ENCODE measurements at places on chromosomes 3 and 15.

DNA sequence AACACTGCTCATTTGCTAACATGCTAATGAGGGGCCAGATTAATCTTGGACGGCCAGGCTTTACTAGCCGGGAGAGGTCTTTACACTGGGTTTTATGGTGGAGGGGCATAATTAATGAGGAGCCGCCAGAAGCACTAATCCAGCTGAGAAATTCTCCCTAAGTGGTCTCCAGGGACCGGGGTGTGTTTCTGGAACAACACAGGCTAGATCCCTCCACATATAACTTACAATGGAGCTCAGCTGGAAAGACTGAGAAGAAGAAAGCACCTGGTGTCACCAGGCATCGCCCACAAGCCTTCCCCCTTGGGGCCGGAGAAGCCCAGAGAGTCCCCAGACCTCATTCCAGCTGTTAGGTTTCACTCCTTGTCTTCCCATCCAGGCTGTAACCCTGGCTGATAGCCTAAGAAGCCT lies 127.5 kb downstream of the MEGF11 start:
- DNase-seq, result no peak

DNA sequence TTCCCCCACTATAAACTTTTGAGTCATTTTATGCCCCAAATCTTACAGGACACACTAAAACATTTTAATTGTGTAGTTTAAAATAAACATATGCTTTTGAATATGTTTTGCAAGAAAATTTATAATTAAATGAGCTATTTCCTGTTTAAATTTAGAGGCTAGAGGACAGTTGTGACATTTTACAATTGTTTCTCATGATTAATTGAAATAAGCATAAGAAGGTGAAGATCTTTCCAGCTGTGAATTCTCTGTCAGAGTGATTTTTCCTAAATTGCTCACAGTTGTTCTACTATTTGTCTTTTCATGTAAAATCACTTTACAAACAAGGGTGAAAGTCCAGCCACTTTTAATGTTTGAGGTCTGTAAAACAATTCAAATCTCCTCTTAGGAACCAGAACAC lies 892.3 kb downstream of the CADM2 start:
- DNase-seq, result no peak

GRCh38 chr3:23761440-23761896 lies 44.3 kb upstream of the UBE2E1 start:
- DNase-seq, result no peak

- DNase-seq, result no peak
Observed at GRCh38 chr3:135218304-135218703, 423.2 kb downstream of the EPHB1 start.

GRCh38 chr3:20646425-20646824 lies 460.4 kb upstream of the SGO1 start:
- DNase-seq, result no peak

DNA sequence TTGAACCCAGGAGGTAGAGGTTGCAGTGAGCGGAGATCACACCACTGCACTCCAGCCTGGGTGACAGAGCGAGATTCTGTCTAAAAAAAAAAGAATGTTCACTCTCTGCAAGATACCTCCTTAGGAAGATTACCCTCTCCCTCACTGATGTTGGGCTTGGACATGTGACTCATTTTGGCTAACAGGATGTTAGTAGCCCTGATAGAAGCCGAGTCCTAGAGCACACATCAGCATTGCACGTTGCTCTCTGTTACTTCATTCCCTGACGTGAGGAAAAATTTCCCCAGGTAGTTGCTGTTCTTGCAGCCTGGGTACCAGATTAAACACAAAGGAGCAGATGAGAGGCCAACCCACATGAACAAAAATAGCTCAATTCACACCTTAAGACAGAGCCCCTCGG lies 78.1 kb upstream of the PRICKLE2 start:
- DNase-seq, result no peak

- peak; percentile 19 for DNase-seq
Observed at GRCh38 chr3:134197681-134198261, 52.9 kb downstream of the RYK start.

DNA sequence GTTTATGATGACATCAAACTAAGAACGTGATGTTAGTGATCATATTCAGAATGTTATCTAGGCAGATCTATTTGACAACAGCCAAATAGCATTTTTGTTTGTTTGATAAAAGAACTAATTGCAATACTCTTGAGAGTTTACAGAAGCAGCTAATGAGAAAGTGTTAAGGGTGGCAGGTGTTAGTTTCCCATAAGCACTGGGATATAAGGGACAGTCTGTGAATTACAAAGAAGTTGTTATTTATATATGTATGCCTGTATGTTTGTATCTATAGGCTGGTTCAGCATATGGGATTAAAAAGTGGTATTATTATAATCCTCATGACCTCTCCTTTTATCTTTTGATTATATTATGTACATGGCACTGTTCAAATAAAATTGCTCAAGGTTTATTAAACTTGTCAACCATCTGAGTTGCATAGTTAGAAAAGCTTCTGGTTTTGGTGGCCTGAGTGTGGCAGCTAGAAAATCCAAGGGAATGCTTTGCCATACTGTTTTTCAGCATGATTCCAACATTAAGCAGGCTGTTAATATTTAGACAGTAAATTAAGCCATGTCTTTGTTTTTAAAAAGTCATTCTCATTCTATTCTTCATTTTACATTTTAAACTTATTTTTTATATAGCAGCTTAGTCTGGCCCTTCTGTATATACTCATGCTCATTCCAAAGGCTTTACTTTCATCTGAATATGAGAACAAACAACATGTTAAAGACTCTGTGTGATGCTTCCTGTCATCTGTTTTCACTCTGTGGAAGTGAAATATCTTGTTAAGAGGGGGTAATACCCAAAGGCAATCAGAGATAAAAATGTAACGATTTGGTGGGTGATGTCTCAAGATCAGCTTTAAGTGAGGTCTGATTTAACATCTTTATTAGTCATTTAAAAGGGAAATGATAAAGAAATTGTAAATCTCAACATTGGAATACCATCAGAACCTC lies 13.1 kb downstream of the ROBO2 start:
- DNase-seq, result no peak

DNA sequence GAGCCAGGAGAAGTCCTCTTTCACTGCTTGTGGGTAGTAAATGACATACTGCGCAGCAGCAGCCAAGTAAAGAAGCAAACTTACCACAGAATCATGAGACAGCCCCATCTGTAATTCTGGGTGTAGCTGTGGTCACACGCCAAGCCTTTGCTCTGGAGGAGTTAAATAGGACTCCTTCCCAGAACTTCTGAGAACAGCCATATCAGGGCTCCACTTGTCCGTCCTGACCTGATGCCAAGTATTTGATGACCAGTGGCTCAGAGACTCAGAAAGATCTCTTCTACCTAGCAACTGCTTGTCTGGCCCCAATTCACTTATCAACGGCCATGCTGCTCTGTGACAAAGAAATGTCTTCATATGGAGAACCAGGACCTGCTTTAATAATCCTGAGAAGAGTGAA lies 20.6 kb upstream of the GOLIM4 start:
- peak; percentile 19 for DNase-seq

- DNase-seq, result no peak
Observed at GRCh38 chr3:71214797-71215196, 368.7 kb downstream of the FOXP1 start.

GRCh38 chr15:50880206-50880605 lies 28.3 kb upstream of the AP4E1 start:
- no peak for DNase-seq

GRCh38 chr15:60827492-60827891 lies 348.6 kb upstream of the ICE2 start:
- DNase-seq, result no peak

DNA sequence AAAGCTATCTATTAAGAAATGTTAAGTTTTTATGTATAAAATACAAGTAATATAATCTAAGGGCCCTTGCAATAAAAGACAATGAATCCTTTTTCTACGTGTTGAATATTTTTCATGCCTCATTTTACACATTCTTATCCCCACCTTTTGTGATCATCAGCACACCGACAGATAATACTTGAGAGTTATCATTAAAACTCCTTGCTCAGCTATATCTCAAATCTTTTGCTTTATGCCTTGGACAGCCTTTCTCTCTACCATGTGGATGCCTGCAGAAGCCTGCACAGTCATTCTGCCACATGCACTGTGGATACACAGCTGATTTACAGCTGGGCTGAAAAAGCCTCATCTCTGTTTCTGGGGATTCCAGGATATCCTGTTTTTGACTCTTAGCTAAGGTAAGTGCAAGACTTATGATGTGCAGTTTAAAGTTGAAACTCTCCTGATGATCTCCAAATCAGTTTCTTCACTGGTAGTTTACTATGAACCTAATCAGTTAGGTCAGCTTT lies 1565.1 kb downstream of the SI start:
- DNase-seq, result no peak

GRCh38 chr3:195416795-195417194 lies 26.0 kb downstream of the ACAP2 start:
- DNase-seq, result no peak

DNA sequence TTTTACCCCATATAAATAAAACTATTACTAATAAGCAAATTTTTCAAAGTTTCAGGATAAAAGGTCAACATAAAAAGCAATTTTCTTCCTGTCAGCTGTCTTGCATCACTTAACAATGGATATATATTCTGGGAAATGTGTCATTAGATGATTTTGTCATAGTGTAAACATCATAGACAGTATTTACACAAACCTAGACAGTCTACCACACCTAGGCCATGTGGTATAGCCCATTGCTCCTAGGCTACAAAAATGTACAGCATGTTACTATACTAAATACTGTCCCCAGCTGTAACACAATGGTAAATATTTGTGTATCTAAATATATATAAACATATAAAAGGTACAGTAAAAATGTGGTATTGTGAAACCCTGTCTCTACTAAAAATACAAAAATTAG lies 156.7 kb downstream of the ANO10 start:
- DNase-seq, result no peak

DNA sequence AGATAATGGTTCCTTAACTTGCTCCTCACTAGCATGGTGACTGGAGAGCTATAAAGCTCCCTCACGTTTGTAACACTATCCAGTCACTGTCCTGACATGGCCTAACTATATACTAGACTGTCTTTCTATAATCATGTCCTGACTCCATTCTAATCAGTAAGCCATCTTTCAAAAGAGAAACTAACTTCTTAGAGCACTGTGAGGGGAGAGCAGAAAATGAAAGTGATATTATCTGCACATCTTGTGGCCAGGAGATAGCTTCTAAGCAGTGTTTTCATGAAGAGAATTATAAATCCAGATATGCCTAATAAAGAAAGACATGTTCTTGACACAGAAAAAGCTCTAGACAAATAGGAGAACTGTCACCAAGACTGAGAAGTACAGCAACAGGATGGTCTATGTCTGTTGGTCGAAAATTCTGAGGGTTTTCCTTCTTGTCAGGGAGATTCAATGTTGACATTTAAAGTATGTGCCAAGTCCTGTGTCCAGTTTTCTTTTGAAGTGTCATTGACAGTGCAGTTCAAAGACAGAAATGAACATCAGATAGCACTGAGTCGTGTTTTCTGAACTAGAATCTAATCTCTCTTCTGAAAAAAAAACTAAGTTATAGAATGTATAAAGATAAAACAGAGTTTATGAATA lies 230.6 kb upstream of the PEX5L start:
- DNase-seq, result no peak

- DNase-seq, result no peak
Observed at GRCh38 chr3:144324076-144324475, 352.5 kb downstream of the DIPK2A start.

DNA sequence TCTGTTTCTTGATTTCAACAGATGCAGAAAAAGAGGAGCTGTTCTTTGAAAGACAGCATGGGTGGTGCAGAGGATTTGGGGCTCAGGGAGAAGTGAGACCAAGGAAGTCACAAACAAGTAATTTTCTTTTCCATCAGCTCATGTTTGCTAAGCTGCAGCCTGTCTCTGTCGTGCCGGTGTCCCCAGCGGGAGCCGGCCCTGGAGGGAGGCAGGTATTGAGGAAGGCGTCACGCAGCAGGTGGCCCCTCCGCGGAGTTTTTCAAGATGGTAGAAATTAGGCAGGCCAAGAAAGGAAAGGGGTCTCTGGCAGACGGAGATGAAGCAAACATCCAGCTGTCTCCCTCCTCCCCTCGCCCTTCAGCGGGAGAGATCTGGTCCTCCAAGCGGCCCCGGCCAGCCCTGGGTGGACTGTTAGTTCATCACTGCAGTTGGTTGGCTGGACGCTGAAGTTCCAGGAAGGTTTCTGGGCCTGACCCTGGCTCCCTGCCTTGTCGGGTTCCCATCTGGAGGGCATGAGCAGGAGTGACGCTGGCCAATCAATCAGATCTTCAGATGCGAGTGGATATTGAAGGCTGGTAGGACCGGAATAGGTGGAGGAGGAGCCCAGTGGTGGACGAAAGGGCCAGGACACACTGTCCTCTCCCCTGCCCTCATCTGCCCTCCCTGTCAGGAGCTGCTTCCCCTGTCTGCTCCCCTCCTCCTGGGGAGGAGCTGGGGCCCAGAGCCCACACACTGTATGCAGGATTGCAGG lies 27.7 kb upstream of the MUC4 start:
- DNase-seq, result no peak

- DNase-seq, result no peak
Observed at GRCh38 chr15:70012895-70013294, 84.8 kb downstream of the TLE3 start.

- DNase-seq, result no peak
Observed at GRCh38 chr15:27855137-27855536, 244.0 kb downstream of the OCA2 start.

DNA sequence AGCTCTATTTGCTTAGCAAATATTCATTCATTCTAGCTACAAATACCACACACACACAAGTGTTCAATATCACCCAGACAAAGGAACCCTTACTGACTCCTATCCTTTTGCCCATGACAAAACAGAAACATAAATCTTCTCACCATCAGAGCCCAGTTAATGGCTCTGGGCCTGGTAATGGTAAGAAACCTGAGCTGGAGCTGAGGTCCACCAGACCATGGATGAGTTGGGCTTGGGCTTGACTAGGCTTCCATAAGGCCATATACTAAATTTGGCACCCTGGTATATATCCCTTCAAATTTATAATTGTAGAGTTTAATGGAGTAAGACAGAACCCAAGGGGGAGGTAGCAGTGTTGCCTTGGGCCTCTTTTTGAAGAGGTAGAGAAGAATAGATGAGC lies 29.4 kb downstream of the GPR176 start:
- DNase-seq, result no peak

DNA sequence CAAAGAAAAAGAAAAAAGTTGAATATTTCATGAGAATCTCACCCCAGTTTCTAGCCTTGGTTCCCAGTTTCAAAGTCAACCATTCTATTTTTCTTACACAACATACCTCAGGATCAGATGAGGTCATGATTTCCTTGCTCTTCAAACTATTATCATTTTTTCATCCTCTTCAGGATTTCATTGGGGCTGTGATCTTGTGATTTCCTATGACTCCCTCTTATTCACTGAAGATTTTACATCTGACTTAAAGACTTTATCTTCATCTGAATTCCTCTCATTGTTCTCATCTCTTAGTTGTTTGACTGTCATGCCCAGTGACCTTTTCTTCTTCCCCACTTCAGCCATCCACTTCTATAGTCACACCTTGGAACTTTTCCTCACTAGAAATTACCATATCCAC lies 3.1 kb upstream of the C3orf33 start:
- no peak for DNase-seq
